ENCODE measurements at places on chromosomes 16 and 17. TPM values are rescaled to one million over a fixed set of nuclear protein-coding genes. Genes with fewer than 3 reads are reported as not detected.

Gene TBC1D3I
- 0.38 TPM for total RNA-seq

GRCh38 chr16:77807-78443, at the start of gene MPG:
Gene MPG, plus strand, starts transcription at chr16:78225. Its CDS starts 85 bp downstream, at chr16:78310.
- peak; percentile 95 for DNase-seq

DNA sequence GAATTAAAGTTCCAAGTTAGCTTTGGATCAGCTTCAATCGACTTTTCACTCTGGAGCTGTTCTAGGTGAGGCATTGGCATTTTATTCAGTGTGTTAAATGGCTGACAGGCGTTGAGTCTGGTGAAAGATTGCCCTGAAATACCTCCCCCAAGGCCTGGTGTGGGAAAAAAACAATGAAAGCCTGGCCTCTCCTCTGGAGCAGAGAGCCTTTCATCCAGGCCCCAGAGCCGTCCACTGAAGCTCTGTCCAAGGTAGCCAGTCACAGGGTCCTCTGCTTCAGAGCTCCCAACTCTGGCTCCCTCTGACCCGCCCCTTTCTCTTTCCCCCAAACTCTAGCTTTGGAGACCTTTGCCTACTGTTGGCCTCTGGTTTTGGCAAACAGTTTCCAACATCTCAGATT, 123.6 kb upstream of the CRHR1 start:
- DNase-seq: no peak

Gene CSH1
- not detected for total RNA-seq

- DNase-seq: no peak
These were observed 3.7 kb upstream of the TACO1 start for GRCh38 chr17:63596856-63597586.

GRCh38 chr17:4170639-4171280, 27.8 kb downstream of the CYB5D2 start:
- DNase-seq: no peak

GRCh38 chr17:260944-261343, 79.5 kb upstream of the DOC2B start:
- DNase-seq: peak; percentile 31

- peak; percentile 92 for DNase-seq
These were observed 2.9 kb upstream of the FOXC2 start for GRCh38 chr16:86563469-86564345.

Gene KLHL11
- 5.1 TPM for total RNA-seq

DNA sequence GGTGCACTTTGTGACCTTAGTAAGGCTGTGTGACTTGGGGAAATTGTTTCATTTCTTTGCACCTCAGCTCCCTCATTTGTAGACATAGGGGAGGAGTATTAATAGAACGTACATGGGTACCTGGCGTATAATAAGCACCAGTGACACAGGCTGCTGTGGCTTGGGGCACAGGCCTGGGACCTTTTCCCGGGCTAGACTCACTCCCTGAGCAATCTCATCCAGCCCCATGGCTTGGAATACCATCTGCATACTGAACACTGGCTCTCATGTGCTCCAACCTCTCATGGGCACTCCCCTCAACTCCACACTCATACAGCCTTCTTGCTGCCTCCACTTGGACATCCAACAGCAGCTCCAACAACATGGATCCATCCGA, 41.0 kb upstream of the MRPS23 start:
- DNase-seq: no peak

Gene OMG
- 0.62 TPM for total RNA-seq

All from cardiac septum (tissue), 1 donor.